ENCODE measurements at places on chromosomes 3 and 15.

DNA sequence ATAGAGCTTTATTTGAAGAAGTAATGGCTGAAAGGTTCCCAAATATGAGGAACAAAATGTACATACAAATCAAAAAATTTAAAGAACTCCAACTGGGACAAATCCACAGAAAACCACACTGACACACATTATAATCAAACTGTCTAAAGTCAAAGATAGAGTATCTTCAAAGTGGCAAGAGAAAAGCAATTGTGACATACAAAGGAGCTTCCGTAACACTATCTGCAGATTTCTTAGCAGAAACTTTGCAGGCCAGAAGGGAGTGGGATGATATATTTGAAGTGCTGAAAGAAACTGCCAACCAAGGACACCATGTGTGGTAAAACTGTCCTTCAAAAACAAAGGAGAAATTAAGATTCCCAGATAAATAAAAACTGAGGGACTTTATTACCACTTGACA is 91.9 kb downstream of the SENP2 start:
- no peak for DNase-seq

- DNase-seq: no peak
Observed at GRCh38 chr3:147472846-147473245, 63.7 kb downstream of the ZIC1 start.

DNA sequence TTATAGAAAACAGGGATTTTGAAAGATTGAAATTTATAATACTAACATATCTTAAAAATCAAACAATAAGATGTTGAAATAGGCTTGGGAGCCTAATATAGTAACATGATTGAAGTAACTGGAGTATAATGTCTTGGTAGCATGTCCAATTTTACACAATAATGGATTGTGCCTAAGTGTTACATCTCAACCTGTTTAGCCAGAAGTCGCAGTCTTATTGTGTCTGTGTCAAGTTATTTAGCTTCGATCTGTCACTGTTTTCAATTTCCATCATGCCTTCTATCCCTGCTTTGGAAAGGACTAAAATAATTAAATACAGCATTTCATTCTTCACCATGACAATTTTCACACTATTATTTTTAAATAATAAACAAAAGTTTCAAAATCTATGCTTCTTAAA is 1352.2 kb downstream of the SI start:
- DNase-seq: no peak

DNA sequence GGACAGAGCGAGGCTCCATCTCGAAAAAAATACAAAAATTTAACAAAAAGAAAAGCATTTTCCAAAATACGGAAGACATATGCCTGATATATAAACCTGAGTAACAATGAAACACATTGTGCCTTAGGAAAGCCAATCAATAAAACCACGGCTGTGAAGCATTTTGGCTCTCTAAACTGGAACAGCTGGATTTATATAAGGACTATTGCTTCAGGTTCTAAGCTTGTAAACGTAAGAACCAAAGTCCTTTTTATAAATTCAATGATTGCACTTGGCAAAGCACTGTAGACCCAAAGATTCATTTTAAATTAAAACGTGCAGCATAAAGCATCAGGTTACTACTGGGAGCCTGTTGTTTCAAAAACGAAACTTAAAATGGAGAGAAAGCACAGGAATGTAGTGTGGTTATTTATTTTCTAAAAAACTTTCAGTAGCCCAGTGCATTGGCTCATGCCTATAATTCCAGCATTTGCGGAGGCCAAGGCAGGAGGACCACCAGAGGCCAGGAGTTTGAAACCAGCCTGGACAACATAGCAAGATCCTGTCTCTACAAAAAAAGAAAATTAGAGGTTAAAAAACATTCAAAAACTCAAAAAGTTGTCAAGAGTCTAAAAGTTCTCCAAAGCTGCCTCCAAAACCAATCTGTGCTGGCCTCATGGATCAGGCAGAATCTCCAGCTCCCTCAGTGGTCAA is 61.5 kb downstream of the USF3 start:
- no peak for DNase-seq

- DNase-seq: no peak
Observed at GRCh38 chr3:69164296-69164695, 41.9 kb upstream of the LMOD3 start.

- DNase-seq: no peak
Observed at GRCh38 chr3:51354731-51355615, 30.1 kb upstream of the MANF start.

DNA sequence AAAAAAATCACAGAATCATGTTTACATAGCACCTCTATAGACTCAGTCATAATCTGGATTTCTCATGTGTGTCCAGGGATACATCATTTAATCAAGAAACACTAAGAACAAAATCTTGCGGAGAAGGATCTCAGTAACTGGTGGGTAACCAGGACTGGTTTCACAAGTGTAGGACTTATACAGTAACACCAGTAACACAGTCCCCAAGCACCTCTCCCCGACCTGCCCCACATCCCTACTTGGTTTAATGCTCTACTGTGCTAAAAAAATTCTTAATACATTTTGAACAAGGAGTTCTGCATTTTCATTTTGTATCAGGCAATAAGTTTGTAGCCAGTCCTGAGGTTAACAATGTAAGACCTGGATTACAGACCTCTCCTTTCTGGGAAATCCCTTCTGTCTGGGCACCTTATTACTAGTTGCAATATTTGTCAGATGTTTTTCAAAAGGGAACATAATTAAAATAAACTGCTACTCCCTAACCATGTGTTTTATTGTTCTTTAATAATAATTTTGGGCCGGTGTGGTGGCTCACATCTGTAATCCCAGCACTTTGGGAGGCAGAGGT is 57.6 kb upstream of the BBX start:
- DNase-seq: no peak

DNA sequence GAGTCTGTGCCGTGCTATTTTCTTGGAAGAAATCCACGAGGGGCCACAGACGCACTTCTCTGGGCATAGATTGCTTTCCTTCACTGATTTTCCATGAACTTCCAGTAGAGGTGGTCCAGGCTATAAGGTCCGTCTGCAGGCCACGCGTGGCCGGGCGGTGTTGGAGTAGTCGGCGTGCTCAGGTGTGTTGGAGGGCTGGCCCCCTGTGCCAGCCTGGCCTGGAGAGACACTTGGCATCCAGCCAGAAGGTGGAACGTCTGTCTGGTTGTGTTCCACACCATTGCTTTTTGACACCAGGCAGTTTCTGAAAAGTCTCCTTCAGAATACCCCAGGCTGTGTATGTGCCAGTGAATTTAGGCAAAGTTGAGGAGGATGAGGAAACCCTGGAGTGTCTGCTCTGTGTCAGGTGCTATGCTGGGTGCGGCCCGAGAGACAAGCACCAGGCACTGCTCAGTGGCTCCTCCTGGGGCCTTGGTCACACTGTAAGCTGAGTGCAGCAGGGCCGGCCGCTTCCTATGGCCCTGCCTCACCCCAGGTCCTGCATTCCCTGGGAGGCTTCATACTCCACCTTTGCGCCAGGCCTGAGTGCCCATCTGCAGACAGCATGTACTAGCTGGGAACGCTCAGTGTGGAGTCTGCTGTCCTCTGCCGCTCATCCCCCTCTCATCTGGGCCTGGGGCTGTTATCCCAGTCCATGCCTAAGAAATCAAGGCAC is 52.1 kb upstream of the TAMM41 start:
- no peak for DNase-seq

GRCh38 chr3:55436644-55437043 is 50.5 kb downstream of the WNT5A start:
- DNase-seq: no peak
